ENCODE measurements at places on chromosomes 7 and 10.

DNA sequence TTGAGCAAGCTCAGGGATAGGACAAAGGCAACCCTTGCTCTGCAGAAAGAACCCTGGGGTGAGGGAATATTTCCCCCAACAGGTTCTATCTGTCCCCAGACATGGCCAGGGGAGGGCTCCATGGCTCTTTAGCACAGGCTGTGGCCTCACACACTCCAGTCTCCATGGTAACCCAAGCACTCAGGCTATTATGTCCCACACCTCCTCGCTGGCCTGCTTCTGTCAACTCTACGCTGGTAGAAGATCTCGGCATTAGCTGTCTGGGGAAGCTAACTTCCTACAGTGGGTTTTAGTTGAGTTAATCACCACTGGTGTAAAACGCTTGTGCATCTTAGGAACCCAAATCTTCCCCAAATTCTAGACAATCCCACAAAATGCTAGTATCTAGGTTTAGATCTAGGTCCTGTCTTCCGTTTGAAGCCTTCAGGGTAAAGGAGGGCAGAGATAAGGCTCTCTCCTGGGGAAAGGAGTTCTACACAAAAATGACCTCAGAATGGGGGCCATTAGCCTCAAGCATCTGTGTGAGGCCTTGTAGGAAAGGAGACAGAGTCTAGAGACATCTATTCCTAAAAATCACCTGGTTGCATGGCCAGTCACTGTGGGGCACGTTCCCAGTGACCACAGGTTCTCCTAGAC, 36.7 kb upstream of the SLIT1 start:
- no peak for DNase-seq

DNA sequence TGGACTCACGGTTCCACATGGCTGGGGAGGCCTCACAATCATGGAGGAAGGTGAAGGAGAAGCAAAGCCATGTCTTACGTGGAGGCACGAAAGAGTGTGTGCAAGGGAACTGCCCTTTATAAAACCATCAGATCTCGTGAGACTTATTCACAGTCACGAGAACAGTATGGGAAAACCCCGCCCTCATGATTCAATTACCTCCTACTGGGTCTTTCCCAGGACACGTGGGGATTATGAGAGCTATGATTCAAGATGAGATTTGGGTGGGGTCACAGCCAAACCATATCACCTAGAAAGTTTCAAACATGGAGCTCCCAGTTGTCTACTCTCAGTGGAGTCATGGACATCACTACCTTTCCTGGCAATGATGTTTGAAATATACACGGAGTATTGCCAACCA, 49.6 kb downstream of the CYCS start:
- DNase-seq = no peak

- DNase-seq = no peak
These were observed 24.3 kb downstream of the CALHM2 start for GRCh38 chr10:103427866-103428265.

- peak; percentile 72 for DNase-seq
These were observed at the start of the genes CDC123 and NUDT5 for GRCh38 chr10:12195603-12196506. Gene CDC123 (plus strand): TSS chr10:12196188. CDS start chr10:12196246, 58 bp downstream. Gene NUDT5 (minus strand): TSS chr10:12195891. CDS start chr10:12186291, 9,600 bp downstream.

- DNase-seq = no peak
These were observed 65.5 kb downstream of the CYP26A1 start for GRCh38 chr10:93139059-93139655.

- DNase-seq = no peak
These were observed 67.1 kb downstream of the TNS3 start for GRCh38 chr7:47514818-47515217.

- no peak for DNase-seq
These were observed 176.1 kb upstream of the PHYHIPL start for GRCh38 chr10:59000162-59000825.

DNA sequence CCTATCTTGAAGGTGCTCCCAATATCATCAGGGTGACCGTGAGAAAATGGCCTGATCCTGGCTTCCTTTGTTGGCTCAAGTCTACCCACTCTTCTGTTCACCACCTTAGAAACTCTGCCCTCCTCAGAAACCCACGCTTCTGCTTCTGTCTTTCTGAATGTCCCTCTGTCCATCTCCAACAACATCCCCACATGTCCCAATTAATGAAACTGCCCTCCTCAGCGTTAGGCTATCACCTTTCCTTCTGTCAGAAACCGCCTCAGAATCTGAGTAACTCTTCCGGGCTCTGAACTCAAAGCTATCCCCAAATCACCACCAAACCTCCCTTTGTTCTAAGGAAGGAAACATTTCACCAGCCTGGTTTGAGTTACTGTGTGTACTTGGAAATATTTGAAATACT, 315.8 kb upstream of the ZNF32 start:
- DNase-seq = no peak

DNA sequence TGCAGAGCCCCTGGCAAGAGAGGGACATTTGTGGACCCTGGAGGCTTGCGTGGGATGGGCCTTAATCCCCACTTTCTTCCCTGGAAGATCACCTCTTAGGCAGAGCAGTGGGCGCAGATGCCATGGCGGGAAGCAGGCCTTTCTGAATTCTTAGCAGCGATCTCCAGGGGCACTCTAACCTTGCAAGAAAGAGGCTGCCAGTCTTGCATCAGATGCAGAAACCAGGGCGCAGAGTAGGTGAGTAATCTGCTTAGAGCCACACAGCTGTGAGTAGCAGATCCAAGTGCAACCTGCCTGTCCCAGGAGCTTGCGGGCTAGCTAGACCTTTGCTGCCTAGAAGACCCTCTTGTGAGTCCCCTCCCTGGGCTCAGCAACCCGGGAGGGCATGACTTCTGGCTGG, 40.0 kb downstream of the KCTD7 start:
- no peak for DNase-seq

DNA sequence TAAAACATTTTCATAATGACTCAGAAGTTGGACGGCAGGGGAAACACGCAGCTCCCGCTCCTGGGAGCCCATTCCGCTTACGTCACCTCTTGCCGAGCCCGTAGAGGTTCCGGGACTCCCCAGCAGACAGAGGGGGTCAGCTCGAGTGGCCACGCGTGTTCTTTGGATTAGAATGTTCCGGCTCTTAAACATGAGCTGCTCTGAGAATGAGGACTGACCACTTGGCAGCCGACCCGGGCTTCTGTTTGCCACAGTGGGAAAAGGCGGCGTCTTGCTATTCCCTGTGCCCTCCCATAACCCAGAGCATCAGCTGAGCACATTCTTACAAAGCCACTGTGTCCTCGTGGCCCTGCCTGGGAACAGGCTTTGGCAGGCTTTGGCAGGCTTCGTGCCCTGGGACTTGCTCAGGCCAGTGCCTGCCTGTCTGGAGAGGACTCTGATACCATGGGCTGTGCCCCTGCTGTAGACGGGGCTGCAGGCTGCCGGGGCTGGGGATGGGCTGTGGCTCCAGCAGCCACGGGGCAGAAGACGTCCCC, 40.1 kb downstream of the PFKP start:
- no peak for DNase-seq

GRCh38 chr7:34107276-34107675, 201.9 kb downstream of the BMPER start:
- no peak for DNase-seq

- DNase-seq = peak; percentile 20
These were observed 209.2 kb downstream of the SNX10 start for GRCh38 chr7:26500749-26501352.

- no peak for DNase-seq
These were observed 1.6 kb downstream of the SAMD9L start for GRCh38 chr7:93146472-93147141.

- no peak for DNase-seq
These were observed 24.6 kb upstream of the NFE2L3 start for GRCh38 chr7:26127411-26127810.

GRCh38 chr7:28748346-28748745, 209.8 kb downstream of the TRIL start:
- no peak for DNase-seq

DNA sequence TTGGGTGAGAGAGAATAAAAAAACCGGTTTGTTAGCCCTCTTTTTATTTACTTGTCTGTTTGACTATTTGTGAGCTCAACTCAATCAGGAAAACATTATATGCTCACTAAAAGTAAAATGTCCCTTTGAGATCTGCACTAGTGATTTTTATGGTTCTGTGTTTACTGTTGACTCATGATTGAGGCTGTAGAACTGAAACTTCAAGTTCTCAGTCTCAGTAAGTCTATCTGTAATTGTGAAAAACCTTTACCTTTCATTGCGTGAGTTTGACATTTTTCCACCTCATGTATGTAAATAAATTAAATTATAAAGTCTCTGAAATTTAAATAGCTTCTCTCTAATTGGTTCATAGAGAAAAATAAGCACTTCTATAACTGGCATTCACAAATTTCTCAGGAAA, 17.0 kb upstream of the CASD1 start:
- DNase-seq = peak; percentile 11

- DNase-seq = no peak
These were observed 98.9 kb downstream of the HIP1 start for GRCh38 chr7:75639886-75640190.

- DNase-seq = no peak
These were observed 271.2 kb upstream of the IMMP2L start for GRCh38 chr7:111833466-111833865.

DNA sequence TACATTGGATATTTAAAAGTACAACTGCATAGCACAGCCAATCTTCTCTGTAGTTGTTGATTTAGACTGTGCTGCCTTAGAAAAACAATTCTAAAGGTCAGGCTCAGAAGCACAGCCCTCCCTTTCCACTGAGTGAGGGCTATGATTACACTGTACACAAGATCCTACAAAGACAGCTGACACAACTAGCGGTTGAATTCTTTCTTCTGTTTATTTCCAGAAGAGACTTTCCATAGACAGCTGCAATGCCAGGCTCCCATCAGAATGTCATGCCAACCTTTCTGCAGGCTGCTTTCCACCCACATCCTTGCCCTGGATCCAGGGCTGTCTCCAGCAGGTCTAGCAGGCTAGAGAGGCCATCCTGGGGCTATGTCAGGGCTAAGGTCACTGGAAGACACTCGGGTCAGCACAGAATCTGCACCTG, 39.3 kb downstream of the FAM13C start:
- no peak for DNase-seq

DNA sequence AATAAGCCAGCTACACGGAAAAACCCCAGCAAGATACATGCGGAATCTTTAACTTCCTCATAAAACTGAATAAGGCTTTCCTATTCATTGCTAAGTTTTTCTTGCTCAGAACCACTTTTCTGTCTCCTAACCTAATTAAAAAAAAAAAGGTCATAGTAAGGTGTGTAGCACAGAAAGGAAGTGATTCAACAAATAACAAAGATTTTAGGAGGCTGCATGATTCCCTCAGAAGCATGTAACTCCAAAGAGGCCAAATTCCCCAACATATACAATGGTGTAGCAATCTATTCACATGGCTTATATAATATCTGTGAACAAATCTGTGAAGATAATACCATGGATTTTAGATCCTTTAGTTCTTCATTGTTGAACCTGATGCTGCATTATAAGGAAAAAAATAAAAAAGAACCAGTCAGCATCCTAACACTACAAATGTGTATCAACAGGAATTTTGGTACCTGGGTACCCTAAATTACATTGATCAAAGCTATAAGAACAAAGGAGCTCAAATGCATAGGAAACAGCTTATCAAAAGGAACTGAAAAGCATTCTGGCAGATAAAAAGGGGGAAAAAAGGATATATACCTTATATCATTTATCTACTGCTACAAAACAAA, 63.8 kb downstream of the IMMP2L start:
- no peak for DNase-seq

DNA sequence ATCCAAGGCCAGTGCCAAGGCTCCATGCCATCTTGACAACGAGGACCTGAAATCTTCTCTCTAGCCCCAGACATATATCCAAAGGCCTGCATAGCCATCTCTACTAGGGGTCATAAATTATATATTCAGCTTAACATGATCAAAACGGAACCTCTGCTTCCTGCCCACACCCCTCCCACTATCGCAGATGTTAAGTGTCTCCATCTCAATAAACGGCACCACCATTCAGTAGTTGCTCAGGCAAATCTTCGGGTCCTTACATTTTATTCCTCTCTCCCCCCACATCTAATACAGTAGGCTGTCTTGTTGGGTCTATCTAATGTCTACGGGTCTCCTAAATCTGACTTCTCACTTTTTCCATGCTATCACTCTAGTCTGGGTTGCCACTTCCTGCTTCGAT, 201.1 kb upstream of the PLXNA4 start:
- DNase-seq = no peak

GRCh38 chr7:28890137-28890536, 68.0 kb downstream of the TRIL start:
- no peak for DNase-seq

- no peak for DNase-seq
These were observed 88.9 kb downstream of the KCNMA1 start for GRCh38 chr10:77548671-77549070.

DNA sequence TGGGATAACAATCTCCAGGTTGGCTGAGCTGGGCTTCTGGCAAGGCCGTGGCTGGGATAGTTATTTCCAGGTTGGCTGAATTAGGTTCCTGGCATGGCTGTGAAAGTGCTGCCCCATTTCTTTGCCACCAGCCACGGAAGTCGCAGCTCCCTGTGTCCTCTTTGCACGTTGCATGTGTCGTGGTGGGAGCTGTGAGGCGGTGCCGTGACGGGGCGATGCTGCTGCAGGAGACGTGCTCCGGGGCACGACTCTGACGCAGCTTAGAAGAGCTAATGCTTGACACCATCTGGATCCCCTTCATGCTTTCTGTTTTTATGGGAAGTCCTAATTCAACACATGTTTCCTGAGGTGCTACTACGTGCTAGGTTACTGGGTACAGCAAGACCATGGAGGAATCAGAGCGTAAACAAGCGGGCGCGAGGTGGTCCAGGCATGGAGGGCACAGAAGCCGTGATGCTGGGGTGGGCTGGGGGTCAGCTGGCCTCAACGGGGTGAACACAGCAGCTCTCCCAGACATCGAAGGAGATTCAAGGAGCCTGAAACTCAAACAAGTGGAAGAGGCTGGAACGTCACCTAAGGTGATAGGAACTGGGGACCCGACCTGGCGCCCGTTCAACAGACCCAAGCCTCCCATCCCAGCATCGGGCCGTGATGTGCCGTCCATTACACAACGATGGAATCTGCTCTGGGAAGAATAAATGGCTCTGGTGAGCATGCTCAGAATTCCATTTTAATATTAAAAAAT, 407.1 kb downstream of the DNAJB6 start:
- DNase-seq = no peak

DNA sequence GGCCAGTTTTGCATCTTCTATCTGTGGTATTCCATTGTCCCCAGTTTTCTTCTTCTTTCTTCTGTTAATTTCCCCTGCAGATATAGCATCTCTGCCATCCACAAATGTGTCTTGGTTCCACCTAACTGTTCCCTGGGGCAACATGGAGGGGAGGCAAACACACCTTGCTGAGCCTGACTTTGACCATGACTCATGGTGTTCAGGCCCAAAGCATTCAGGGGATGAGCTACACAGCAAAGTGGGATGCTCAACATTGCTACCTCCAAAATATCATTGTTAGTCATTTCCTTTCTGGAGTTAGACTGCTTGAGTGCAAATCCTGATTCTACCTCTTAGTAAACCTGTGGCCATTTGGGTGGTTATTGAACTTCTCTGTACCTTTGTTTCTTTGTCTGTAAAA, 542.7 kb downstream of the LRMDA start:
- DNase-seq = no peak

- no peak for DNase-seq
These were observed 2.4 kb upstream of the MEOX2 start for GRCh38 chr7:15688911-15689310.

GRCh38 chr7:150369748-150370501, 1.3 kb downstream of the REPIN1 start:
- DNase-seq = no peak

- DNase-seq = no peak
These were observed 8.8 kb downstream of the INPP5F start for GRCh38 chr10:119734396-119735332.

All from GM12891 (cell line).